ENCODE measurements at places on chromosomes 12 and 14.

DNA sequence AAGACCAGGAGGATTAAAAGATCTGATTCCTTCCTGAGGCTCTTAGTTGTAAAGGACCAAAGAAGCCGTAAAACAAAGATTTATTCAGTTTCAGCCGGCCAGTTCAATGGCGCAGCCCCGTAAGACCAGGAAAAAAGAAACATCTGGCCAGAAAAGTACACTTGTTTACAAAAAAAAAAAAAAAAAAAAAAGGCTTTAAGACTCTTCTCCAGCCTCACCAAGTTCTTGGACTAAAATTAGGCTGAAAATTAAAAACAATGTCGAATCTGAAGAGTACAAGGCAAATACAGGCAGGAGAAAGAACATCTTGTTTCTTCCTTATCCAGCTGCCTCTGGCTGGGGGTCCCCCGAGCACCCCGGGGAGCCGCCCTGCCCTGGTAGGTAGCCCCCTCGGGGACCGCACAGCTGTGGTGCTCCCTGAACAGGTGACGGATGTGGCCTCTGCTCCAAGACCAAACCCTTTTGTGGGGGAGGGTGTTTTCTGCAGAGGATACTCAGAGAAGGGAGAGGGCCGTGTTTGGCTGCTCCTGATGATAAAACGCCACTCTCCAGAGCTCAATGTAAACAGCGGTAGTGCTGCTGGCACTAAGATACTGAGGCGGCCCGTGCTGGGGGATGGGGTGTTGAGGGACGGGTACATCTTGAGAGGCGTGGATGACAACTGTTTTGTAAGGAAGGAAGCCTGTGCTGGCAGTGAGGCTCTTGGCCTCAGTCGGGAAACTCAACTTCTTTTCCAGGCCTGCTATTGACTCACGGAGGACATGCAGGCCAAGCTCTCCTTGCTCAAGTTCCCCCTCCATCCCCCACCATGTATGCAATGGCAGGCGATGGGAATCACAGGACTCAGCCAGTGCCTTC, 201.0 kb upstream of the DIO3 start:
- DNase-seq = no peak

- DNase-seq = no peak
These were observed 23.7 kb downstream of the CDC42BPB start for GRCh38 chr14:103033681-103034096.

- no peak for DNase-seq
These were observed 177.5 kb upstream of the ATF7IP start for GRCh38 chr12:14187966-14188365.

DNA sequence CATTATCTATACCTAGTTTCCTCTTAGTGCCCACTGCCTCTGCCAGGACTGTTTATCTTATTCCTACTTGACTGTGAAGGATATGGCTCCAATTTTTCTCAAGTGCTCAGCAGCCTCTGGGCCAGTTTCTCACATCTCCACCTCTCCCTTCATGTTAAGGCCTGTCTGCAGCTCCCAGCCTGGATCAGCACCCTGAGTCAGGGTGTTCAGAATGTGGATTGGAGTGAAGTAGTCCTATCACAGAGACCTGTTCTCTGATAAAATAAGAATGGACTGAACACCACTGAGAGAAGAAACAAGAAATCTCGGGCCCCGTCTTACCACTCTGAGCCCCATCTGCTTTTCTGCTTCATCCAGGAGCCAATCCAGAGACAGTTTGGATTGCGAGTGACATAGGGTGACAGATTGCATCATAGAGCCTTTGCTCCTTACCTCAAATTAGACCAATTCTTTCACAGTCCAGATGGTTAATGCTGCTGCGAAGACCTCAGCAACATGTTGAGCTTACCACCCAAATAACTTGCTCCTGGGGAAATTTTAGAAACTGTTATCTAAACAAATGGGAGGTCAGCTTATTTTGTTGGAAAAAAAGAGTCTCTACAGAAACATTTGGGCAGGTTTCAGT, 473.1 kb downstream of the PDZRN4 start:
- DNase-seq = no peak

DNA sequence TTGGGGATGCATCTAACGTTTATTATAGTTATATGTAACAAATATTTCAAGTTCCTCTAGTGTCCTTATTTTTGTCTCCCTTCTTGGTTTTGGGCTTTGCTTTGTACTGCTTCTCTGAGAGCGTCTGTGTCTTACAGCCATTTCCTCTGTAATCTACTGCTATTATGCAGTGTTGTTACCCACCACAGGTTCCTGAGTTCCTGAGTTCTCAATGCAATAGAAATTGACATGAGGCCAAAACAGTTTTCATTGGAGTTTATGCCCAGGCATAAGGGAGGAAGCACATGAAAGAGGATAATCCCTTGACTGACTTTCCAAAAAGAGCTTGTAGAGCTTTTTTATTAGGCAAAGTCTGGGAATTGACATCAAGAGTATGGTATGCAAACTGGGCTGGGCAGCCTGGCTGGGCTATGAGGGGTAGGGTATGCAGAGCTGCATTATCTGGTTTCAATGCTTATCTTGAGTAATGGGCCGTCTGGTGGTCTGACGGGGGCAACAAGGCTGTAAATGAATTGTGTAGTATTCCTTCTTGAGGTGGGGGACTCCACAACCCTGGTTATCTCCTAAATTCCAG, 722.5 kb upstream of the ATXN7L3B start:
- no peak for DNase-seq

GRCh38 chr14:76812093-76812421, 625 bp downstream of the ANGEL1 start:
- no peak for DNase-seq

GRCh38 chr12:60926256-60926655, 1330.4 kb downstream of the SLC16A7 start:
- no peak for DNase-seq

- DNase-seq = no peak
These were observed 22.2 kb downstream of the HRK start for GRCh38 chr12:116859079-116859478.

- DNase-seq = no peak
These were observed 247.9 kb upstream of the RGS6 start for GRCh38 chr14:71684323-71684722.

GRCh38 chr12:19726122-19726521, 286.8 kb downstream of the AEBP2 start:
- no peak for DNase-seq

DNA sequence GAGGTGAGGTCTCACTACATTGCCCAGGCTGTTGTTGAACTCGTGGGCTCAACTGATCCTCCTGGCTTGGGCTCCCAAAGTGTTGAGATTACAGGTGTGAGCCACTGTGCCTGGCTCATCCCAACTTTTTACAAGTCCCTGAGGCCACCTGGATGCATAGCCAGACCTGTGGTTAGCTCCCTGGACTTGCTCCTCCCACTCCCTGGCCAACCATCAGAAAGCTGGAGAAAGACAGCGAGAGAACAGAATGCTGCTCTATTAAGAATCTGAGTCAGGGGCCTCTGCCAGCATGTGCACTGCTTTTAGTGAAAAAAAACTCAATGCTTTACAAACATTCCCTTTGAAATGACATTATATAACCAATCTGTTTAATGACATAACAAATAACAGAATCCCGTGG, 78.2 kb downstream of the RBM19 start:
- DNase-seq = no peak

DNA sequence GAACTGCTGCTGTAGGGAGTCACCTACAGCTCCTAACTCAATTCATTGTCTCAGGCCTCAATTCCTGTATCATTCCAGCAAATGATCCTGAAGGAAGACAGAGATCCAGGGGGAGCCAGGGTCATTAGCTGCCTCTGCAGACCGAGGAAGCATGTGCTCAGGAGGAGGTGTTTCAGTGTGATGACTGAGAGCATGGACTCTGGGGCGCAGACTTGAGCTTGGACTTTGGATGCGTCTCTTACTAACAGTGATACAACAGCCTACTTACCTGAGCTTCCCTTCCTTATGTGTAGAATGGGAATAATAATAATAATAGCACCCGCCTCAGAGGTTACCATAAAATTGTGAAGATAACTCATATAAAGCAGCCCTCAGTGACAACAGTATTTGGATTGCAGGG, 92.0 kb upstream of the USP44 start:
- DNase-seq = no peak

GRCh38 chr14:104342435-104343293, 204.3 kb downstream of the KIF26A start:
- DNase-seq = no peak

- DNase-seq = no peak
These were observed 17.6 kb upstream of the EID3 start for GRCh38 chr12:104285740-104286515.

- no peak for DNase-seq
These were observed 7.9 kb downstream of the TRIM9 start for GRCh38 chr14:51087031-51087441.

DNA sequence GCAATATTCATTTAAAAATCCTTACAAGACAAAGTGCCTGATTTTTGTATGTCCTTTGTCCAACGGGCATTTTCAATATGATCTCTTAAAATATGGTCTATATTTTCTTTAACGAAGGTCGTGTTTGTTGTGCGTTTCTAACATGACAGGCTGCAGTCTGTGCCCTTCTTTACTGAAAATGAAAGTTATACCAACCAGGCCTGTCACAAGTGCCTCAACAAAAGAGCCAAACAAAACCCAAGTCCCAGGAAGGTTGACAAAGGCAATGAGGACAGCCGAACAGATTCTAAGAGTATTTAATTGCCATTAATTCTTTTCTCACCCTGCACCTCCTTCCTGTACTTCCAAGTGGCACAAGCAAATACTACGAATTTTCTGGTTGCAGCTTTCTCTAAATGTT, 13.9 kb downstream of the PAX9 start:
- no peak for DNase-seq

GRCh38 chr12:114704096-114704495, 20.1 kb upstream of the TBX3 start:
- DNase-seq = no peak

DNA sequence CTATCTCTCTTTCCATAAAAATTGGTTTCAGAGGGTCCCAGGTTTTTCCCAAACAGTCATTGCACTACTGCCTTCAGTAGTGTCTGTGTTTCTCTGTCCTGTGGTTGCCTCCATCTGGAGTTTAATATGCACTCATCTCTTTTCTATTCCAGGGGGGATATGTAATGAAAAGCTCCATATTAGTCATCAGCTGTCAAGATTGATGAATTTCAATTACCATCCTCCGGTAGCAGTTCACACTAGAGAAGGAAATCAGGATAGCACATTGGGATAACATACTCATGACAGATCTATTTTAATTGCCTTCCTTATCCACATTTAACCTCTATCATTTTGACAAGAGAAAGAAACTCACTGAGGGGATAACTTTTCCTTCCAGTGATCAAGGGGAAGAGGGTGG, 589.0 kb upstream of the SEL1L start:
- DNase-seq = no peak

DNA sequence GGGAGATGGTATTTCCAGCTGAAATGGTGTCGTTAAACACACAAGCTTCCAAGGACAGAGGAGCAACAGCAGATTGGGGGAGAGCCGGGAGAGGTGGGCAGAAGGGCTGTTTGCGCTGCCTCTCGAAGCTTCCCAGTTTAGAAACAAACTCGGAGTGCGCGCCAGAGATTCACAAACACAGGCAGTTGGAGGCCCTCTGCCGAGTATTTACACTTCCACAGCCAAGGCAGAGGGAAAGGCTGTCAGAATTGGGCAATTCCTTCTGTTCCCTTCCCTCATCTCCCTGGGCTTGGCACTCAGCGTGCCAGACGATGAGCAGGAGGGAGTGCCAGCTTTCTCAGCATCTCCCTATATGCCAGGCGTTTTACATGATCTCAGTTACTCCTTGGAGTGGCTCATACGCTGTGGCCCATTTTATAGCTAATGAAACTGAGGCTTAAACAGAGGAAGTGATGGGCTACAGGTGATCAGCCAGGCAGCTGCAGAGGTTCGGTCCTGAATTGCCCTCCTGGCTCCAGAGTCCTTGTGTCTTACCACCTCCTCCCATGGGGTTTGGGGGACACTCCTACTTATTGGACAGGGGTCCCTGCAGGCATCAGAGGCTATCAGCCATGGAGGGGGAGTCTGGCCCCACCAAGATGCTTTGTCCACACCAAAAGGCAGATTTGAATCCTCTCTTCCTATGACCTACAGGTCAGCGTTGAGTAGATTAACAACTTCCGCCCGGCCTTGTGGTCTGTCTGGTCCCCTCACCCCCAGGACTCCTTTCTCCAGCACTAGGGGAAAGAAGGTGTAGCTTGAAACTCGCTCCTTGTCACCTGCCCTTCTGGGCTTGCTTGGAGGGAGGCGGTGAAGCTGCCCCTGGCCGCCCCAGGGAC, 3.1 kb downstream of the FAM222A start:
- no peak for DNase-seq

- DNase-seq = no peak
These were observed 1.7 kb upstream of the SMOC1 start for GRCh38 chr14:69877492-69877891.

GRCh38 chr12:1279050-1279449, 288.0 kb downstream of the ERC1 start:
- DNase-seq = no peak

- no peak for DNase-seq
These were observed 28.4 kb upstream of the B4GALNT1 start for GRCh38 chr12:57661376-57661775.

DNA sequence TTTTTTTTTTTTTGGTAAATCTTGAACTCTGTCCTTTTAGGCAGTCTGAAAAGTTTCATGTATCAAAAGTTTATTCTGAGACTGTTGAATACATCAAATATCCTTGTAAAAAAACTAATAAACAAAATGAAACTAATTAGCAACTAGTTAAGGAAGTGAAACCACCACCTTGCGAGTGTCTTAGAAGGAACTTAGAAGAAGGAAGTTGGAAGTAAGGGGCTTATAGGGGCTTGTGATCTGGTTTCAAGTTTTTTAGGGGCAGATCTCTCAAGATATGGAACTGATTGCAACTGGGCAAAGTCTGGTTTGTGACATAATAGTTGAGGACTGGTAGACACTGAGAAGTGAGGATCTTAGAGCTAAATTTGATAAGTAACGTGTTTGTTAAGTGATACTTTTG, 748.8 kb downstream of the C12orf50 start:
- DNase-seq = no peak

- DNase-seq = no peak
These were observed 23.4 kb downstream of the RNF10 start for GRCh38 chr12:120557589-120557988.

- no peak for DNase-seq
These were observed 180.6 kb downstream of the AACS start for GRCh38 chr12:125245581-125246557.
